ENCODE measurements at places on chromosomes 4 and X. TPM values are rescaled to one million over a fixed set of nuclear protein-coding genes. Genes with fewer than 3 reads are reported as not detected.

Gene ART3
- total RNA-seq: 8.0 TPM

Gene PLAC8
- total RNA-seq: 10.5 TPM

Gene MMRN1
- 16.5 TPM for total RNA-seq

Gene SOX3
- not detected for total RNA-seq

Gene ESX1
- total RNA-seq: not detected

Gene GALNTL6
- total RNA-seq: 0.99 TPM

Gene NPNT
- 30.7 TPM for total RNA-seq

Gene NUP62CL
- total RNA-seq: 3.0 TPM

Gene DSPP
- total RNA-seq: not detected

Gene ZCCHC13
- total RNA-seq: not detected

Gene PNMA6A
- total RNA-seq: 2.8 TPM

Gene AREG
- total RNA-seq: 28.7 TPM

Gene NUDT11
- 7.3 TPM for total RNA-seq

Gene CWH43
- total RNA-seq: 25.1 TPM

Gene CT45A2
- total RNA-seq: not detected

Gene SLC4A4
- total RNA-seq: 4.4 TPM

Gene LDB2
- 60.4 TPM for total RNA-seq

Gene RBM3
- 167 TPM for total RNA-seq

Gene TMEM47
- total RNA-seq: 22.5 TPM

Gene RAB33A
- total RNA-seq: 0.39 TPM

Gene CT83
- total RNA-seq: not detected

Gene SORCS2
- total RNA-seq: 5.8 TPM

Gene SMIM10L2A
- total RNA-seq: 0.99 TPM

Gene TNIP3
- total RNA-seq: 0.10 TPM

Gene MAPK10
- 18.3 TPM for total RNA-seq

Gene RPL9
- 4,546 TPM for total RNA-seq

Gene PLXNB3
- total RNA-seq: 2.2 TPM

Gene ASMT
- 0.20 TPM for total RNA-seq

Data from skin of body (tissue), 3 donors.